ENCODE measurements at places on chromosomes 1 and 21.
A peak's percentile ranks its signal among the peaks of the same experiment; 100 is the strongest.

DNA sequence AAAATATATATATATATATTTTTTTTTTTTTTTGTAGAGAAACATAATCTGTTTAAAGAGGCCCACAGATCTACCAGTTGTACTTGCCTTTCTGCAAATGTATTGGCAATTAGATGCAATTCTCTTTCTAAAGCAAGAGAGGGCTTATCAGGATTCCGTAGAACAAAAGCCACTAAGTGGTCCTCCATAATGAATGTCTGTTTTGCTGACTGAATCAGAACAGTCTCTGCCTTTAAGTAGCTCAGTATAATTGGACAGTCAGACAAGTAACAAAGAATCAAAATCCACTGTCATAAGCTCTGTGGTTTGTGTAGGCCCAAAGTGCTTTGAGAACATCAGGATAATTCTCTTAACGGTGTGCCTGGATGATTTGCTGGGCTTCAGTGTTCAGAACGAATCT is 17.3 kb downstream of the SARS1 start:
- no peak for DNase-seq

DNA sequence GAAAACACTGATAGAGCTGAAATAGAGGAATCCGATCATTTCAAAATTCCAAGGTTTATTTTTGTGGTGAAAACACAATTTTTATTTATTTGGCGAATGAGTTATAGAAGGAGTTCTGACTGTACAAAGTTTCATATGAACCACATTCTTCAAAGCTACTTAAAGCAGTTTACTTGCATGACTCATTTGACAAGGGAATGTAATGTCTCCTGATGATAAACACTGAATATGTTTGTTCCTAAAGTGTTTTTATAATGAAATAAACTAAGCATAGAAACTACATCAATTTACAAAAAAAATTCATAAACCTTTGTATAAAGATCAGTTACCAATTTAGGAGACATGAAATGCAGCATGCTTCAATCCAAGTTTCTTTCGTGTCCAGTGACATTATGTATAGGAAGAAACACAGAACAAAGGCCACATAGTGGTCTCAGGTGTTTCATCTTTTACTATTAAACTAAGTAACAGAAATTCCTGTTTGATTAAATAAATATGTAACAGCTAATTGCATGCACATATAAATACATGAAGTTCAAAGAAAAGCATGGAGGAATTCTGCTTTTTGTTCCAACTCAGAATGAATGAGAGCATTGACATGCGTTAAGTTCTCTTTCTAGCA is 2.5 kb downstream of the PRKACB start:
- peak; percentile 49 for DNase-seq

DNA sequence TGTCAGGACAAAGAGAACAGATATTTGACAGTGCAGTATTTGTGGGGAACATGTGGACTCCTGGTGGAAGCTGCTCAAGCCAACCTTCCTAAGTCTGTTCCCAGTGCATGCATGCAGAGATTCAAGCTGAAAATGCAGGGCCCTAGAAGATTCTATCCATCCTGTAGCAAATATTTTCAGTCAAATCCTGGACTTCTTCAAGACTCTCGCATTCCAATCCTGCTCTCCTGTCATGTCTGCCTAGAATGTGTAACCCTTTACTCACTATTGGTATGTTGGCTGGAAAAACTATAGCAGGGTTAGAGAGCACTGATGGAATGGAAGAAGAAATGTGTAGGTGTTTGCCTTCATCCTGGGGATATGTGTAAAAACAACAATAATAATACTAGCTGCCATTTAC is 385.6 kb upstream of the PKN2 start:
- DNase-seq = no peak

GRCh38 chr1:176880955-176881595 is 283.4 kb downstream of the ASTN1 start:
- peak; percentile 74 for DNase-seq

DNA sequence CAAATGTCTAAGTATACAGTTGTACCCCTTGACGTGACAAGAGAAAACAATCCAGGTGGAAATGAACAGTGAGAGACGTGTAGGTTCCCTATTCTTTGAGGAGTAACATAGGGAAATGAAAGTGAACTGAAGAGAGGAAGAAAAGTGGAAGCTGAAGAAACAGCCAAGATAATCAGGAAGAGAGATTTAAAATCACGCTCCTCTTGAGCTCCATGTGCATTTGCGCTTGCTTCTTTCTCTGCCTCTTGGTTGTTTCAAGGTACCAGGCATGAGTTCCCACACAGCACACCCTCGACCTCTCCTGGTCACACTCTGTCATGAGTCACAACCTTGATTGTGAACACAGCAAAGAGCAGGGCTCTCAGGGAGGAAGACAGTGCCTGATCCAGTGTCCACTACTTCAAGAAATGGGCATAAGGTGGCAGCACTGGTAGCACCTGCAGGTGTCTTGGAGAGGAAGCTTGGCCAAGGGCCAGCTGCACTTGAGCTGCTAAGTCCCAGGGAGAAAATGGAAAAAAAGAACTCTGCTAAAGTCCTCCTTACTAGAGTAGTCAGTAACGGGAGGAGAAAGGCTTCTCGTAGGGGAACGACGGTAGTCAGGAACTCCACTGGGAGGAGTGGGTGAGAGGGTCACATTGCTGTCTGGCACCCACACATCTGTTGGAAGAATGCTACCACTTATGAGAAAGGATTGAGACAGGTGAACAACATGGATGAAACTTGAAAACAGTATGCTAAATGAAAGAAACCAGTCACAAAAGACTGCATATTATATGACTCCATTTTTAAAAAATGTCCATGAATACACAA is 18.3 kb upstream of the ARID1A start:
- DNase-seq = peak; percentile 89

- DNase-seq = no peak
Measured at GRCh38 chr1:165109013-165109412, 247.5 kb downstream of the LMX1A start.

- no peak for DNase-seq
Measured at GRCh38 chr1:182163821-182164223, 102.3 kb upstream of the ZNF648 start.

DNA sequence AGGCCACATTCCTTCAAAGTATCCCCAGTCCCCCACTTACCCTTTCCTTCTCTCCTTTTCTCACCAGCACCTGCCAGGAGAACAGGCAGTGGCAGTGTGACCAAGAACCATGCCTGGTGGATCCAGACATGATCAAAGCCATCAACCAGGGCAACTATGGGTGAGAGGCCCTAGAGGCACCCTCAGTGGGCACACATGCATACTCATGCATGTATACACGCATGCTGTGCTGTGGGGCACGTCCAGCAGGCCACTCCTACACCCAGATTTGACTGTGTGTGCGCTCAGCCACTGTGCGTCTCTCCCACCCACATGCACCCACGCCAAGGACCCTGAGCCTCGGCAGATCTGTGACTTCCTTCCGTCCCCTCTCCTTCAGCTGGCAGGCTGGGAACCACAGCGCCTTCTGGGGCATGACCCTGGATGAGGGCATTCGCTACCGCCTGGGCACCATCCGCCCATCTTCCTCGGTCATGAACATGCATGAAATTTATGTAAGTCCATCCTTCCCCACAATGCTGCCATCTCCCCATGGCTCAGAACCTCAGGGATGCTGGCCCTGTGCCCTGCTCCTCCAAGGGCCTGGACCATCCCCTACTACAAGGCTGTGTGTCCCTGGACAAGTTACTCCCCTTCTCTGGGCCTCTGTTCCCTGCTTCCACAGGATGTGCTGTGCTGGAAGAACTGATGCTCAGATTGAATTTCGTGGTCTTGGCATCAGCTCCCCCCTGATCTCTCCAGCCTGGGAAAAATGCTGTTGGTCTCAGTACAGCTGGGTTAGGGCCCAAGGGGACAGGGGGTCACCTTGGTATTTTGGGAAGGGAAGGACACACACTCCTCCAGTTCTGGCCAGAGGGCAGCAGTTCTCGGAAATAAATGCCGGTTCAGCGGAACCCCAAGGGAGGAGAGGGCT is 7.0 kb downstream of the TINAGL1 start:
- DNase-seq = no peak
